Caudate nucleus (tissue), 63 donors: ENCODE measurements at places on chromosomes 3 and 15.

DNA sequence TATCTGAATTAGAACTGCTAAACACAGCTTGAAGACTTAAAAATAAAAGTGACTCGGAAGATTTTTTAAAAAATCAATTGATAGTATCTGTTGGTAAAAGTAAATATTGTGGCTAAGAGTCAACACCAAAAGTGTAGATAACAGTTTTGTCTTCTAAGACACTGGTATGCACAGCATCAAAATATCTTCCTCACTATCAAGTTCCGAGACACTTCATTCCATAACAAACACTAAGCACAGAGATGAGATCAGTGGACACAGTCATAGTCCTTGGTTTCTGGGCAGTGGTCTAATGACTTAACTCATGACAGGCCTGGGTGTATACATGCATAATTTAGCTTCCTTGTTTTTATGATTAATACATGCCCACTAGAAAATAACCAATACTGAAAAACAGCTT is 63.2 kb downstream of the PXYLP1 start:
- DNase-seq: no peak

- no peak for DNase-seq
Measured at GRCh38 chr15:91294795-91295194, 194.7 kb downstream of the SV2B start.

DNA sequence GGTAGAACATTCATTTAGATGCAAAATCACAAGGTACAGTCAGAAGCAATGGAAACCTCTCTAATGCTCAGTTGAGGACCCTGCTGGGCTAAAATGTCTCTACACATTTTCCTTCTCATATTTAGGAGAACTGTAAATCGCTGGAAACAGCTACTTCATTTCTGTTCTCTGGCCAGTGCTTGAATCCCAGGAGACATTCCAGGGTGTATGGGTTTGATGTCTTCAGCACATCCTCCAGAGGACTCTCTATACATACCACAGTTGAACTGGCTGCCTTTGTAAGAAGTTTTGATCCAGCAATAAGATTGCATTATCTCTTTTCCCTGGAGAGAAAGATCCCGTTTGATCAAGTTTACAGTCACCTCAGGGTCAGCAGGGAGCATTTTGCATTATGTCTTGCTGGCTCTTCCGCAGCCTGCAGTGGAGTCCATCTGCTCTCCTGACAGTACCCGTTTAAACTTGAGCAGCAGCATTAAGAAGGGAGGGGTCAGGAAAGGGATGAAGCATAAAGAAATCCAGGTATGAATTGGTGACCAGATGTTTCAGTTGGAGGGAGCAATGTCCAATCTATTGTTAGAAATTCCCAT is 676.0 kb downstream of the EPHA3 start:
- no peak for DNase-seq

DNA sequence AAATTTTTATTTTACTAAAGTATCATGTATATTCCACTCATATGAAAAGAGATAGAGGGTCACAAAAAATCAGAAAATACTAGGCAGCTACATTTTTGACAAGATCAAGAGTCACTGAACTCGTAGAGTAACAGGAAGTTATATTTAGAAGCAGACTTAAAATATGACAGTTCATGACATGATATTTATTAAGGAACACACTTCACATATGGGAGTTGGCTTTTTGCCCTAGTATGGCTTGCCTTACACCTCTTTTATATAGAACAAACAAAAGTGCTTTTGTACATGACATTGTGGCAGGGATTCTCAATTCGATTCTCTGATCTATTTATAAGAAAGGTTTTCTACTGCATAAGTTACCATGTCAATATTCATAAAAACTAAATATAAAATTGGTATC is 80.1 kb upstream of the GBE1 start:
- no peak for DNase-seq

- no peak for DNase-seq
Measured at GRCh38 chr3:149460117-149460516, 14.4 kb upstream of the TM4SF4 start.

DNA sequence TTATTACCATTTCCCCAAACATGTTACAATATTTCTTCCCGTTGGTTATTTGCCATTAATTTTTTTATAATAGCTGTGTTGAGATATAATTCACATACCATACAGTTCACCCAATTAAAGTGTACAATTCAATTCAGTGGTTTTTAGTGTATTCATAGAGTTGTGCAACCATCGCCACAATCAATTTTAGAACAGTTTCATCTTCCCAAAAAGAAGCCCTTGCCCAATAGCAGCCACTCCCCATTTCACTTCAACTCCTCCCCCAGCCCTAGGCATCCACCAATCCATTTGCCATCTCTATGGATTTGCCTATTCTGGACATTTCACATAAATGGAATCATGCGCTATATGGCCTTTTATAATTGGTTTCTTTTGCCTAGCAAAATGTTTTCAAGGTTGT is 225.1 kb downstream of the EPHB1 start:
- DNase-seq: no peak

DNA sequence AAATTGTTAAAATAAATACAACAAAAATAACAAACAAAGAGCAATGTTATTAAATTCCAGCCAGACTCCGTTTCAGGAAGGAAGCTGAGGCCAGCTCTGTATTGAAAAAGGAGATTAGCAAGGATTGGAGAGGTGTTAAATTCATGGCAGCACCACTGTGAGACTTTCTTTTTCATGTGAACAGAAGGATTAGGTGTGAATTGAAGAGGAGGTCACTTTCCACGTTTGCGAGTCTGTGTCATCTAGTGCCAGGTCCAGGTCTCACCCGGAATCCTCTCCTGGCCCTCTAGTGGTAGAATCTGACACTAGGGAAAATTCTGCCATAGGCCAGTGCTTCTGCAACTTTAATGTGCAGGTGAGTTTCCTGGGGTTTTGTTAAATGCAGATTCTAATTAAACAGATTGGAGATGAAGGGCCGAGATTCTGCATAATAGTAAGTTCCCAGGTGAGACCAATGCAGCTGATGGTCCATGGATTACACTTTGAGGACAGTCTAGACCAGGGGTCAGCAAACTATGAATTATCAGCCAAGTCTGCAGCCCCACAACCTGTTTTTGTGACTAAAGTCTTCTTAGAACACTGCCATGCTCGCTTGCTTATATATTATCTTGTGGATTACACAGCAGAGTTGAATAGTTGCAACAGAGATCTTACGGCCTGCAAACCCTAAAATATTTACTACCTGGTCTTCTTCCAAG is 9.2 kb upstream of the SLC6A1 start:
- no peak for DNase-seq

- DNase-seq: no peak
Measured at GRCh38 chr3:10502185-10502880, 3.1 kb downstream of the ATP2B2 start.

- no peak for DNase-seq
Measured at GRCh38 chr3:128674161-128674784, 23.7 kb upstream of the RPN1 start.

DNA sequence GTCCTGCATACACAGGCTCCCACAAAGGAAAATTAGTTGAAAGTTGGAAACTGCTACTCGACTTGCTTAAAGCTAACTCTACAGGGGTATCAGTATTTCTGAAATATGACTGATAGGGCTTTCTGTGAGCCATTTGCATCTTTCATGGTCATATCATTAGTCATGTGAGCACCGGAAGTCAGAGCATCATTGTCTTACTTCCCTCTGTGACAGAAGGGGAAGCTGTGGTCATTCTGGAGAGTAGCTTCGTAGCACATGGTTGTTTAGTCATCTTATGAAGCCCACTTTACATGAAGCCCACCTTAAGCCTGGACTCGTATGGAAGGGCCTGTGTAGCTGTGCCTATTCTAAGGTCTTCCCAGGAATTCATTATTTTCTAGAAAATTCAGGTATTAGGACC is 69.0 kb downstream of the COL6A5 start:
- no peak for DNase-seq

DNA sequence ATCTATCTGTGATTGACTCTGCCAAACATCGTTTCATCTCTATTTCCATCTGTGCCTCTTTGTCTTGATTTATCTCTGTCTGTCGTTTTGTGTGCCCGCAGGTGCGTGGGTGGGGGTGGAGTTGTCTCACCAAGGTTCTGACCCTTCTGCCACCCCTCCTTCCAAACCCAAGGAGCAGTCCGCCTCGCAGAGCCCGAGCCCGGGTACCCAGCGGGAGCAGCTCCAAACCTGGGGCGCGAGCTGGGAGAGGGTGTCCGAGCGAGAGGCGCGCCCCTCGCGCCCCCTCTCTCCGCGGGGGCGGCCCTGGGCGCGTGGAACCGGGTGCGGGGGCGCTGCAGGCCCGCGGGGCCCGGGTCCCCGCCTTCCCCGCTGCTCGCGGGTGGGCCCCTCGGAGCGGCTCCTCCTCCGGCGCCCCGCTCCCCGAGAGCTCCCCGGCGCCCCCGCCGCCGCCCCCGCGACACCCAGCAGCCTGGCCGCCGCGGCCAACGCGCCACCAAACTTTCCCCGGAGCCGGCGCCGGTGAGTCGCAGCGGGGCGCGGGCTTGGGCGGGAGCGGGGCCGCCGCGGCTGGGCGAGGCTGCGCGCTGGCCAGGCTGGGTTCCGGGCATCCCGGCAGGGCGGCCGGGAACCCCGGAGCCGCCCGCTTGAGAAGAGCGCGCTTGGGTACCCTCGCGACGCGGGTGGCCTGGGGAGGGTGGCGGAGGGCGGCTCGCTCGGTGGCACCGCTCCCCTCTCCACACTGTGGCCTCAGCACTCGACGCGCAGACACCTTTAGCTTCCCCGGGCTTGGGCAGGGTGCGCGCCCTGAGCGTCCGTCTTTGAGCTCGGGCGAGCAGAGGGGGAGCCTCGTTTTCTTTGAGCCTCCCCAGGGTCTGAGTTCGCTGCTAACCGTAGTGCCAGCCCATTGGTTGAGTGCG is at the start of gene HRH1:
HRH1 (plus strand) TSS at position 458 of the 917 bp plus-strand sequence. CDS start 104,545 bp downstream, outside the sequence.
- no peak for DNase-seq

GRCh38 chr15:80379693-80380092 is 24.5 kb upstream of the ARNT2 start:
- DNase-seq: no peak

GRCh38 chr3:14430706-14431451 is 28.5 kb downstream of the SLC6A6 start:
- no peak for DNase-seq

DNA sequence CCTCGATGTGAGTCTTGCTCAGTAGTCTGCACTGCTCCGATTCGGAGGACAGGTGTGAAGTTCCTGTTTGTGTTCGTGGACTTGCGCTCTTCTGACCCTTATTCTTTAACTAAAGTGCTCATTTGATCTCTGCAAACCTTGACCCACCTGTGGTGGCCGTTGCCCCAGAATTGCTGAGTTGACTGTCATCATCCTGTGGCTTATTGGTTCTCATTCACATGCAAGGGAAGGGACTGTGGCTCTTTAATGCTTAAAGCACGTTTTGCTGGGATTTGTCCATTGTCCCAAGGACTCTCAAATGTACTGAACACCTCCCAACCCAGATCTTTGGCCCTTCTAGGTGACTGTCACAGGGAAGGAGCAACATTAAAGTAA is 13.4 kb downstream of the SYNM start:
- no peak for DNase-seq

GRCh38 chr15:28022181-28022580 is 76.9 kb downstream of the OCA2 start:
- DNase-seq: no peak

DNA sequence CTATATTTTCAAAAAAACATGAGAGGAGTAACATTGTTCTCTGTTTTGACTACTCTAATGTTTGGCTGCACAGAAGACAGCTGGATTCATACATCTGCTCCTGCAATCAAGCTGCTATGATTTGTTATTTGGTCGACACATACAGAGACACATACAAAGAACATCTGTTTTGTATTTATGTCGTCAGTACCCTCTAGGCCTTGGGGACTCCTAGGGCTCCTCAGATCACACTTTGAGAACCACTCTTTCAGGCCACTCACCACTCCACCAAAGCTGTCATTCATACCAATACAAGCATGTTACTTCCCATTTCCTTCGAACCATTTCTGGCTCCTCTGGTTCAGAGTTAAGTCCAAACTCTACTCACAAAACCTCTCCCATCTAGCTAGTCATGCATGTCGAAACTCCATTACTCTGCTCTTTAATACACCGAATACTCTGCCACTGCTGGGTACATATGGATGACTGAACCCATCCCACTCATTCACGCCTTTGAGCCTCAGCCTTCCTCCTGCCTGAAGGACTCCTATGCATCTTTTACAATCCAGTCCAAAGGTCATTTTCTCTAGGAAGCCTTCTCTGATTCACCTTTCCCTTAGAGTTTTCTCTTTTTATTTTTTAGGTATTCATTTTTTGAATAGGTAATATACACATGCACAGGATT is 102.9 kb upstream of the ARHGEF3 start:
- no peak for DNase-seq

DNA sequence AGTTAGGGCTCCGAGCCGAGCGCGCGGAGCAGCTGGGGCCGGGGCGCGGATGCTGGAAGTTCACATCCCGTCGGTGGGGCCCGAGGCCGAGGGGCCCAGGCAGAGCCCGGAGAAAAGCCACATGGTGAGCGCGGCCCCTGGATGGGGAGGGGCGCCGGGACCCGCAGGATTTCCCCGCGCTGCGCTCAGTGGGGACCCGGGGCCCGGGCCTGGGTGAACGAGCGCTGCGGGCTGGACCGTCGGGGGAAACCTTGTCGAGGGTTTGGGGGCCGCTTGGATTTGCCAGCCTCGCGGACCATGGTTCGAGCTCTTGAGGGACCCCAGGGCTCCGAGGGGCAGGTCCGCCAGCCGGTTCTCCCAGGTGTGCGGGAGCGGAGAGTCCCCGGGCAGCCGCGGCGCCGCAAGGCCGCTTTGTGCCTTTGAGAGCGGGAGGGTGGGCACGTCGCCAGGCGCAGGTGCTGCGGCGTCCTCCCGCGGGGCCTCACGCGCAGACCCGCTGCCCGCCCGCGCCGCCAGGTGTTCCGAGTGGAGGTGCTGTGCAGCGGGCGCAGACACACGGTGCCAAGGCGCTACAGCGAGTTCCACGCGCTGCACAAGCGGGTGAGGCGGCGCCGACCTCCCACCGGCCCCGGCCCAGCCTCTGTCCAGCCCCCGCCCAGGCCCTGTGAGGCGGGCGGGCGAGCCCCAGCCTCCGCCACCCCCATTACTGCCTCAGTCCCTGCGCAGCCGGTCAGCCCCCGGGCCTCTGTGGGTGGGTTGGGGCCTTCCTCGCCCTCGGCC is at the start of gene SNX22:
SNX22 (plus strand) TSS at position 5 of the 780 bp plus-strand sequence; CDS start at position 50, 45 bp downstream.
- DNase-seq: no peak

DNA sequence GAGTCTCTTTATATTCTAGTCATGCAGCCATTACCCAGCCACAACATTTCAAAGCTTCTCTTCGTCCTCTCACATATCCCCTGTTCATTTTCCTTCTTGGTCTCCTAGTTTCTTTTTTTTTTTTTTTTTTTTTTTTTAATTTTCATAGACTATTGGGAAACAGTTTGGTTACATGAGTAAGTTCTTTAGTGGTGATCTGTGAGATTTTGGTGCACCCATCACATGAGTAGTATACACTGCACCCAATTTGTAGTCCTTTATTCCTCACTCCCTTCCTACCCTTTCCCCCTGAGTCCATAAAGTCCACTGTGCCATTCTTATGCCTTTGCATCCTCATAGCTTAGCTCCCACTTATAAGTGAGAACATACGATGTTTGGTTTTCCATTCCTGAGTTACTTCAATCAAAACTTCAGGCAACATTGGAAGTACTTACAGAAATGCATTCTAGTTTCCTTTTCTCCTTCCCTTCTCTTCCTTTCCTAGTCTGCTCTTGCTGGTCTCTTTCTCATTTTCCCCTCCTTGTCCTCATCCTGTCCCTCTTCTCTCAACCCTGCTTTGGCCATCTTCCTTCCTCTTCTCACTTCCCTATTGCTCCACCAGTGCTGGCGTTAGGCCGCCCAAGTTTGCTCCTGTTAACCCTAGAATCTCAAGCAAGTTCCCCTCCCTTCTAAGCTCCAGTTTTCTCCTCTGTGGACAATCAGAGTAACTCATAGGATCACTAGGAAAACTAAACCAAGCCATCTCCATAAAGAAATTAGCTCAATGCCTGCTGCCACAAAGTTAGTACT is 4.8 kb downstream of the ATP8B4 start:
- DNase-seq: no peak

GRCh38 chr3:102573483-102574028 is 138.7 kb downstream of the ZPLD1 start:
- no peak for DNase-seq
